ENCODE measurements at places on chromosomes 6 and 20.

- DNase-seq: no peak
These were observed 509.7 kb upstream of the SULF2 start for GRCh38 chr20:48294942-48295341.

DNA sequence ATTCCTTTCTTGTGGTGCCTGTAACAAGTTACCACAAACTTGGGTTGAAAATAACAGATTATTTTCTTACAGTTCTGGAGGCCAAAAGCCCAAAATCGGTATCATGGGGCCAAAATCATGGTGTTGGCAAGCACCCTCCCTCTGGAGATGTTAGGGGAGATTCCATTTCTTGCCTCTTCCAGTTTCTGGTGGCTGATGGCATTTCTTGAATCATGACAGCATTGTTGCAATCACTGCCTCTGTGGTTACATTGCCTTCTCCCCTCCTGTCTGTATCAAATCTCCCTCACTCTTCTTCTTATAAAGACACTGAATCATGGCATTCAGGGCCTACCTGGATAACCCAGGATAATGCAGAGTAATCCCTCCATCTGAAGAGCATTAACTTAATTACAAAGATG lies 17.9 kb upstream of the TENT5A start:
- DNase-seq: no peak

DNA sequence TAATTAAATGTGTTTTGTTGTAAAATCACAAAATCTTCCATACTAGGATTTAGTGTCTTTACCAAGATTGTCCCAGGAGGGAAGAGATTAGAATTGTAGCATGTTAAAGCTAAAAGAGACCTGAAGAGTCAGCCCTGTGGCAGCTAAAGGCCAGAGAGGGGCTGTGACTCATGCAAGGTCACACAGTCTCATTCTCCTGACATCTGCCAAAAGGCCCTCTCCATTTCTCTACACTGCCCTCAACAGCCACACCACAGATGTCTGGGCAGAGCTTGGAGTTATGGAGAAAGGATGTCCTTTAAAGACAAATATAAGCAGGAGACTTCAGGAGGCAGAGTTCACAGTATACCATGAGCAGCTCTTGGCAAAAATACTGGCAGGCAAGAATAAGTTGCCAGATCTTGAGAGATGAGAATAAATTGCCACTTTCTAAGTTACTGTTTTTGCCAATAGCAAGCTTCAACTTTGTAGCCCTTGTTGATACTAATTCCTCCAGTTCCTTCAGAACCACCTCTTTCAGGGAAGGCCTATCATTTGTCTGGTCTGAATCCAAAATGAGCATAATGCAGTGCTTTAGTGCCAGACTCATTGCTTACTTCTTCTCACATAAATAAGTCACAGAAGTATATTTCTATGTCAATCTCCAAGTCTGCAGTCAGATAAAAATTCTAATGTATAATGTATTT lies 41.7 kb downstream of the AKIRIN2 start:
- DNase-seq: no peak

- no peak for DNase-seq
These were observed 52.6 kb upstream of the MC3R start for GRCh38 chr20:56195946-56196345.

GRCh38 chr6:90107771-90108282 lies 188.8 kb downstream of the BACH2 start:
- no peak for DNase-seq

- no peak for DNase-seq
These were observed 1.2 kb downstream of the CDH4 start for GRCh38 chr20:61253264-61253639.

DNA sequence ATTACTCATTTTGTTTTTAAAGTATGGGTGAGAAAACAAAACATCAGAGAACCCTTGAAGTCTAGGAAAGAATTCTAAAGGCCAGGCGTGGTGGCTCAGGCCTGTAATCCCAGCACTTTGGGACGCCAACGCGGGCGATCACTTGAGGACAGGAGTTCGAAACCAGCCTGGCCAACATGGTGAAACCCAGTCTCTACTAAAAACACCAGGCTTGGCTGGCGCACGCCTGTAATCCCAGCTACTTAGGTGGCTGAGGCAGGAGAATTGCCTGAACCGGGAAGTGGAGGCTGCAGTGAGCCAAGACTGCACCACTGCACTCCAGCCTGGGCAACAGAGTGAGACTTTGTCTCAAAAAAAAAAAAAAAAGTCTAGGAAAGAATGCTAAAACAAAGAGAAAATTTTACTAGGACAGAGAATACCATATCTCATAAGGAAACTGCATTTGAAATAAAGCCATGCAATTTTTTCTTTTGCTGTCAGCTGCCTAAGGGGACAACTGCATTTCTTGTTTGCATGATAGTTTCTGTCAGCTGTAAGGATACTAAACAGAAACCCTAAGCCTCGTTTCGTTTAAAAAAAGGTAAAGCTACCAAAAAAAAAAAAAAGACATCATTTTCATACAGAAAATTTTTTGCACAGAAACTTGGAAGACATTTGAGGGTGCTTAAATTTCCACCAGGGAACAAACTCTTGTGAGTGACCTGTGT lies 32.1 kb downstream of the SMLR1 start:
- no peak for DNase-seq

DNA sequence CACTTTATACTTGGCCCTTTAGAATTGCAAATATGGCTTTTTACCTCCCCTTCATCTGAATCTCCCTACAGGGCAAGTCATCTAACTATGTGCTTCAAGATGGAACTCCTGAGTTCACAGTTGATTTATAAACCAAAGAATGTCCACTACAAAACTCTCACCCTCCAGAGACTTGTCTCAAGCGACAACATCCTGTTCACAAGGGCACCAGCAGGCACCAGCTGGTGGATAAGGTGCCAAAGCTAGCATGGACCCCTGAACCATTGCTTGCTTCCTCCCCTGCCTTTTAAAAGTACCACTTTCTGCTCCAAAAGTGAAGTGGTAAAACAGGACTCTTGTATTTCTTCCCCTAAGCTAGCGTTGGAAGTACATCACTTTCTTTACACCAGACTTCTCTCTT lies 154.5 kb downstream of the LPA start:
- DNase-seq: no peak

DNA sequence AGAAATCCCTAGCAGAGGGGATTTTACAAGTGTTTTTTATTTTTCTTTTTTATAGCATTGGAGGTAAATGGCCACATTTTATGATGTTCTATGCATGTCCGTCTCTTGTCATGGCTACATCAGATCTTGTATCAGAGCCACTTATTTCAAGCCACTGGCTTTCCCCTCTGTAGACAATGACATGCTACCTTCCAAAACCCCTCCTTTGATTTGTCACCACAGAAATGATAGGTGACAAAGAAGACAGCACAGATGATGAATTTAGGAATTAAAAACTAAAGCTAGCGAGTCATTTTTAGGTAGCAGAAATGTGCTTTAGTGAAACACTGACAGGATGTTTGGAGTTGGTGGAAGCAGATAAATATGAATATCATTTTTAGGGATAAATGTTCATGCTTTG lies 20.8 kb downstream of the PLCB1 start:
- no peak for DNase-seq

DNA sequence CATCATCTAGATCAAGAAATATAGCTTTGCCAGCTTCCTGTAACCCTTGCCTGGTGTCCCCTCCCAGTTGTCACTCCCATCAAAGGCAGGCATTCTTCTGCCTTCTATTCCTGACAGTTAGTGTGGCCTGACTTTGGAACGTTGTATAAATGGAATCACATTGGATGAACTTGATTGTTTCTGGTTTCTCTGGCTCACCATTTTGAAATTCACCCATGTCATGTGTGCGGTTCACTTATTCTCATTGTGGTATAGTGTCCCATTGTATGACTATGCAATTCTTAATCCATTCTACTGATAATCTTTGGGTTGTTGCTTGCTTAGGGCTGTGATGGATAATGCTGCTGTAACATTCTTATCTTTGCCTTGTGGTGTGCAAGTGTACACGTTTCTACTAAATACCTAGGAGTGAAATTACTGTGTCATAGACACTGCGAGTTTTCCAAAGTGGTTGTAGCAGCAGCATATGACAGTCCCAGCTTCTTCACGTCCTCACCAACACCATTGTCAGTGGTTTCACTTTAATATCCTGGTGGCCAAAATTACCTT lies 73.2 kb downstream of the VEGFA start:
- no peak for DNase-seq

DNA sequence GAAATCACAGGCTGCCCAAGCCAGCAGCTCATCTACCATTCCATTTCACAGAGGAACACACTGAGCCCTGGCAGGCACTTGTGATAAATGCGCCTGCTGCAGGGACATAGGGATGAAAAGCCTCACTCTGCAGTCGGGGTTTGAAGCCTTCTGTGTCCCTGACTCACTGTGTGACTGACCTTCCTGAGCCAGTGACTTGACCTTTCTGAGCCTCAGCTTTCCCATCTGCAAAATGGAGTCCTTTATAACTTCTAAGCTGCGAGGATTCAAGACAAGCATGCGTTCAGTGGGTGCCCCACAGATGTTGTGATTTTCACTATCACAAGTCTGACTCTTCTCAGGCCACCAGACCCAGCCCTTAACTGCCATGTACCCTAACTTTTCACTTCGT lies 5.5 kb downstream of the TGM2 start:
- no peak for DNase-seq

GRCh38 chr6:15325540-15325955 lies 79.7 kb downstream of the JARID2 start:
- no peak for DNase-seq

- DNase-seq: no peak
These were observed 356 bp downstream of the TBXT start for GRCh38 chr6:166167258-166167731.

DNA sequence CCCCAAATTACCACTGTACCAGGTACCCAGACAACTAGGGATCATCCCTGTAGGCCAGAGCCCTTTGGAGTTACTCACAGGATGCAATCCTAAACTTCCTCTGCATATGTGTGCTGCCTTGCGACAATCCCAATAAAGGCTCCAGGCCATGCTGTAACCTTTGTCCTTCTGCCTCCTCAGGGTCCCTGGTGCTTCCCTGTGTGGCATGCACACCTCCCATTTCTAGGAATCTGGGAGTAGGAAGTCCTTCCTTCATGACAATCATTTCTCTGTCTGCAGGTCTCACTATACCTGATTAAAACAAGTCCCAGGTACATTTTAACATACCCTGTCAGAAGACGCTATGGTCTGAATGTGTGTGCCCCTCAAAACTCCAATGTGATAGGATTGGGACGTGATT lies 37.0 kb upstream of the MCUR1 start:
- no peak for DNase-seq

DNA sequence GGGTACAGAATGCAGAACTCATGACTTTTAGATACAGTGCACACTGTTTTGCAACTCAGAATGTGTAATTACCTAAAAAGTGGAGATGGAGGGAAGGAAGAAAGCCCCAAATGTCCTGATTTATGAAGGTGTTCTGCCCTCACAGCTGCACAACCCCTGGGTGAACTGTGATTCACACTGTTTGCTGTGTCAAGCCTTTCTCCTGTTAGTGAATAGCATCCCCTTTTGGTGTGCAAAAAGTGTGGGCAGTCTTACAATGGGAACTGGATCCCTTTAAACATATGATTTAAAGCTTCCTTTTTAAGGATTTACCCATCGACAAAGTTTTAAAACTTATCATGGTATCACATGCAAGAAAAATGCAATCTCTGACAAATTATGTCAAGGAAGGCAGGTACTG lies 633.4 kb upstream of the EPHA7 start:
- DNase-seq: no peak

- no peak for DNase-seq
These were observed 13.6 kb upstream of the SH3BGRL2 start for GRCh38 chr6:79617518-79617941.

GRCh38 chr6:6592826-6593475 lies 4.4 kb downstream of the LY86 start:
- DNase-seq: no peak

GRCh38 chr6:76697585-76697984 lies 625.1 kb upstream of the IMPG1 start:
- no peak for DNase-seq

GRCh38 chr6:148151896-148152643 lies 190.6 kb upstream of the SASH1 start:
- no peak for DNase-seq

DNA sequence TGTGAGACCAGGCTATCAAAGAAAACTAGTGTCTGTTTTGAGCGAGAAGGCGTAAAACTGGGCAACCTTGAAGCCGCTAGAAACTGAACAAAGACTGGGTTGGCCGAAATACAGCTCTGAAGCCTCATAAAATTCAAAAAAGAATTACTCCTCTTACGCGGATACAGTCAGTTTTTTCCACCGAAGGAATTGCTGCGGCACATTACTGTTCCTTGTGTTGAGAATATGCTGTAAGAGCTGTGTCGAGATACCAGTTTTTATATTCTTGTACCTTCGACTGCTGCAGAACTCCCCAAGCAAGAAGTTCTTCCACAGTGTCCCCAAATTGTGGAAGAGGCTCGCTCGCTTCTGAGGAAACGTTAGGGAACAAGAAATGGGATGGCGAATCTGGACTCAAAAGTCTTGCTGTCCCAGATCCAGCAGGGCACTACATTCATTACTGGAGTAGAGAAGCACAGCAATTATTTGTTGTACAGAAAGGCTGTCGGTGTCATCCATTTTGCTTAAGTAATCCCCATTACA lies 523 bp upstream of the COX7A2 start:
- no peak for DNase-seq

DNA sequence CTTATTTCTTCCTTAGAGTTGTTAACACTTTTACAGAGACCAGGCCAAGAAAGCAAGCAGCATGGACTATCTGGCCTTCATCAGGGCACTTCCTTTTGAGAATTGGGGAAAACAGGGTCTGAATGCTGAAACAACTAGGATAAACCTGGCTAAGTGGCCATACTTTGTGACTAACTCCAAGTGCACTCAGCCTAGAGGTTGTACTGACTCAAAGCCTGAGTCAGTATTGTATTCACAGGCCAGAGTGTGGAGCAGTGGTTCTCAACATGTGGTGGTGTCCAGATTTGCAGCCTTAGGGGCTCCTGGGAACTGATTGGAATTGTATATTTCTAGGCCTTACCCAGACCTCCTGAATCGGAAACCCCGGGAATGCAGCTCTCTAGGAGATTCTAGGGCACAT lies 20.1 kb downstream of the SEC23B start:
- no peak for DNase-seq

GRCh38 chr6:10577112-10577511 lies 56.0 kb downstream of the GCNT2 start:
- DNase-seq: no peak

DNA sequence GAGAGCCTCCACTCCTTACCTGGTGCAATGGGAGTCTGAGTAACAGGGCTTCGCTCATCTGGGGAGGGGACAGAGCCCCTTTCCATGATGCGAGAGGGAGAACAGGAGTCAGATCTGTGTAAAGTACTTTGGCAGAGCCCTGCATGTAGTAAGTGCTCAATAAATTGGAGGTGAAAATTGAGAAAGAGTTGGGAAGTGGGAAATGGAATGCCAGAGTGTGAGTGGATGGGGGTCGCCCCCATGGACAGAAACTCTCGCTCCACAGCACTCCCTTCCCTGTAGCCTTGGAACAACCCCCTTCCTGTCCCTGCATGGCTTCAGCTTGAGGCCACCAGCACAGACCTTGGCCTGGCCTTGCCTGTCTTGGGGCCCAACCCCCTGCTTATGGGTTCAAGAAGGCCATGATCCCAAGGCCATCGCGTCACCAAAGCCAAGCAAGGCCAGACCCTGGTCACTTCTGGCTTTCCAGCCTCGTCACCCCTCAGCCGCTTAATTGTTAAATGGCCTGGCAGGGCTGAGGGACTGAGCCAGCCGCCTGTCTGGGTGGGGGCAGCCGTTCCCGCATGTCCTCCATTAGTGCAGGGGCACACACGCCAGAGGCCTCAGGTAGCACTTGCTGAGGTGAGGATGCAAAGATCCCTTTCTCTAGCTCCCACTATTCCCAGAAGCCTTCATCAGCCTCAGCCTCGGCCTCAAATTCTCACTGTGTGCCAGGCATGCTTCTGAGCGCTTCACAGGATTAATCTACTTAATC lies 93.7 kb upstream of the PTPN1 start:
- DNase-seq: no peak
